ENCODE measurements at places on chromosomes 5 and 9.

DNA sequence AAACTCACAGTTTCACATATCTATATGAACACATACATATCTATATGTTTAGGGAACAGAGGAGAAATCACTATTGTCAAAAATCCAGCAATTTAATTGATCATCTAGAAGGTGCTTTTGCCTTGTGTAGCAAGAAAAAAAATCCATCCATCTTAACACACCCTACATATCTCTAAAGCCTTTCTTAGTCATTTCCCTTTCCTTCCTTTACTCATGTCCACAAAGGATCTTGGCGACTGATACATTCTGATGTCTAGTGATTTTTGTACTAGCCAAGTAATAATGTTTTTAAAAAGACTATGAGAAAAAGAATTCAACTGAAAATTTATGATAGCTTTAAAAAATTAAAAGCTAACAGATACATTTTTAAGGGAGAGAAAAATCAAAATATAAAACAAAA lies 22.5 kb downstream of the ZDHHC21 start:
- DNase-seq, result no peak

- no peak for DNase-seq
Measured at GRCh38 chr5:77168161-77168878, 42.2 kb upstream of the PDE8B start.

DNA sequence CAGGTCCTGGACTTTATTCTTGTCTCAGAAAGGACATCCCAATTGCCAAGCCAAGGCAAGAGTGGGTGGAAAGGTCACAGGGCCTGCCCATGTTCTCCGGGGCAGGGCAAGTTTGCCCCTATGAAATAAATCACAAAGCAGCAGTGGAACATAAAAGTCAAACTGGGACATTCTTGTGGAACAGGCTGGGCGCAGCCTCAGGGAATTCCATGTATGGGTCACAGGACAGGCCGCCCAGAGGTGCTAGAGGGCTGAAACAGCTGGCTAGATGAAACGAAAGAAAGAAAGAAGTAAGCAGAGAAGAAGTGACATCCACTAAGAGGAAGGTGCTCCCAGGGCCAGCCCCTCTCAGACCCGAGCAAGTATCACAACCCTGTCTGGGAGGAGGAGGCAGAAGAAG lies 219.1 kb upstream of the NFIL3 start:
- no peak for DNase-seq

DNA sequence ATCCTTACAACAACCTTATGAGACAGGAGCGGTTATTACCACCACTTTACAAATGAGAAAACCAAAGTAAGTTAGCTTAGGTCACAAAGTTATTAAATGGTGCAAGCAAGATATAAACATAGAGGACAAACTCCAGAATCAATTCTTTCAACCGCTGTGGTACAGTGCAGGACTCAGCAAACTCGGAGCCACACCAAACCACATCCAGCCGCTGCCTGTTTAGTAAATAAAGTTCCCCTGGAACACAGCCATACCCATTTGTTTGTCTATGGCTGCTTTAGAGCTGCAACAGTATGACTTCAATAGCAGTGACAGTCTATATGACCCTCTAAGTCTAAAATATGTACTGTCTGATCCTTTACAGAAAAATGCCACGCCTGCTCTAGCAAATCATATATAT lies 1567.2 kb upstream of the WWC1 start:
- DNase-seq, result no peak

GRCh38 chr9:126974594-126974993 lies 60.0 kb downstream of the RALGPS1 start:
- DNase-seq, result no peak

- no peak for DNase-seq
Measured at GRCh38 chr5:136810261-136810801, 445.0 kb upstream of the TRPC7 start.

GRCh38 chr9:103371152-103371551 lies 376.0 kb downstream of the CYLC2 start:
- DNase-seq, result no peak

GRCh38 chr5:139897342-139897741 lies 101.7 kb downstream of the PSD2 start:
- no peak for DNase-seq

DNA sequence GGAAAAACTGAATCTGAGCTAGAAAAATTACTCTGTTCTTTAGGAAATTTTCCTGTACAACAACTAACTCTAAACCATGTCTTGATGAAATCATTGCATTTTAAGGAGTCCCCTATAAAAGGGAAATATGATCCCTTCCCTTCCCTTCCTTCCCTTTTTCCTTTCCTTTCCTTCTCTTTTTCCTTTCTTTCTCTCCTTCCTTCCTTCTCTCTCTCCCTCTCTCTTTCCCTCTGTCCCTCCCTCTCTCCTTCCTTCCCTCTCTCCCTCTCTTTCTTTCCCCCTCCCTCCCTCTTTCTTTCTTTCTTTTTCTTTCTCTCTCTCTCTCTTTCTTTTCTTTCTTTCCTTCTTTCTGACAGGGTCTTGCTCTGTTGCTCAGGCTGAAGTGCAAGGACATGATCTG lies 42.2 kb upstream of the MYO10 start:
- DNase-seq, result no peak

- no peak for DNase-seq
Measured at GRCh38 chr9:128870128-128870940, 11.4 kb downstream of the KYAT1 start.

GRCh38 chr5:131536211-131536826 lies 98.7 kb downstream of the RAPGEF6 start:
- DNase-seq, result no peak

DNA sequence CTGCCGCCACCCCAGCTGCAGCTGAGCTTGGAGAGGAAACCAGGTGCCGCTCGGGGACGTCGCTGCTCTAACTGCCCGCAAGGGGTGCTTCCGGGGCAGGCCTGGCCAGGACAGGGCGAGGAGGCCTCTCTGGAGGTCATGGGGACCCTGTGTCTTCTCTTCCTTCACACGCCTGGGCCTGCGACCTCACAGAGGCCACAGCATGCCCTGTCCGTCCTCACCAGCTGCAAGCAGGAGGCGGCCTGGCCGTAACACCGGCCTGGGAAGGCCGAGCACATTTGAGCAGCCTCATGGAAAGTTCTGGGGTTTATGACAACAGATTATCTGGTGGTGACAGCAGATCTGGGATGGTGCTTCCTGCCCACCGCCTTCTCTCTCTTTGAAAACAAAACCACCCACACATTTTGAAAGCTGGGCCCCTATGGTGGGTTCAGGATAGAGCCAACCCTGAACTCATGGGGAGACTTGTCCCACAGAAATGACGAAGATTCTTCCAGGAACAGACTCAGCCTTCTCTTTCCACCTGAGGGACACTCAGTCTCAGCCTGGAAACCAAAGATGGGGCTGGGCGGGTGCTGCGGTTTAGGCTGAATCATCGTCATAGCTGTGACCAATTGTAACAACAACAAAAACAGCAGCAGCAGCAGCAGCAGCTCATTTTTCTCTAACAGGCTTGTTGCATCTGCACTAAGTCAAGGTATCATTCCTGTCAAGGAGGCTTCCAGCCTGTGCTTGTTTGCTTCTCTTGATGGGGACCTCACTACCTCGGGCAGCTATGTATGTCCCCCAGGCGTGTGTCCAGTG lies 99.6 kb upstream of the RAPGEF1 start:
- DNase-seq, result no peak

DNA sequence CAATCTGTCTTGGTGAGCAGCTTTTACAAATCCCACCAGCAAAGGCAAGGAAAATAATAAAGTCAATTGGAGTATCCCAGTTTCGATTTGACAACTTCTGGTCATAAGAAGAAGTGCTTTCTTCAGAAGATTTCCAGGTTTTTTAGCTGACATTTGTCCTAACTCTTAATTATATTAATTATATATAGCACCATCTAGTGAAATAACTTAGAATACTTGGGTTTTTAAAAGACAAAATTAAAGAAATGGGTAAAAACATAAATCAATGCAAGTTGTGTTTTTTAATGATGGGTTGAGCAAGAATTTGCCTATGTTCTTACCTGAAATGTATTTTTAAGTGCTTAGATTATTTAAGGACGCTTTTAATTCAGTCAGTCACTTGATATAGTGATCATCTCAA lies 421.8 kb downstream of the ACTL7B start:
- DNase-seq, result no peak

GRCh38 chr5:14143841-14144585 lies 871 bp downstream of the TRIO start:
- peak; percentile 47 for DNase-seq

DNA sequence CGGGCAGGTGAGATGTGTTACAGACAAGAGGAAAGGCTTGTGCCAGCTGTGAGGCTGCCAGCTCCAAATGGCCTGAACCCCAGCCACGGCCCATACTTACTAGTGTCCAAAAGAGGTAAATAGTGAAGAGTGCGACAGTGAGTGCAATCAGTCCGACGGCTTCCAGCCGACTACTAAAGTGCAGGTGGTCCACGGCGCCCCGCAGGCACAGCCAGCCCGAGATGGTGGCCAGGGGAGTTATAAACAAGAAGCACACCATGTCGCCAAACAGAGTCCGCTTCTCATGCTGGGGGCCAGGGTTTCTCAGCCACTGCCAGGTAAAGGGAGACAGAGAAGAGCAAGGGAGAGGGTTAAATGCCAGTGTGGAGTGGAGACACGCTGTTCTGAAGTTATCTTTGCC lies 101.1 kb downstream of the LMNB1 start:
- DNase-seq, result no peak

- no peak for DNase-seq
Measured at GRCh38 chr9:119005162-119005561, 364.1 kb downstream of the BRINP1 start.

DNA sequence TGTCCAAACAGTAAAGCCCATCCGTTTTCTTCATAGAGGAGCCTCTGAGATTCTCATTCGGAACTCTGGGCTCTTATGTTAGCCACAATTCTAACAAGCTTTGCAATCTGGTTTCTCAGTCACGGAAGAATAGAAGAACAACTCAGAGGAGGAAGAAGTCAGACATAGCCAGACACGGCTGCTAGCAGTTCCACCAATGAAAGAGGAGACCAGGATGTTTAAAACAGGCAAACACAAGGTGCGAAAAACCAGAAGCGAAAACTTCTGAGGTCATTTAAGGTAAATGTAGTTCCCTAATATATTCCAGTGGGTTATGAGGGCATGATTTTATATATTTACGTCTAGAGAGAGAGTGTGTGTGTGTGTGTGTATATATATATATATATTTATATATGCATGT lies 34.1 kb upstream of the GDNF start:
- no peak for DNase-seq

- DNase-seq, result no peak
Measured at GRCh38 chr5:154325566-154325965, 120.2 kb upstream of the SAP30L start.

DNA sequence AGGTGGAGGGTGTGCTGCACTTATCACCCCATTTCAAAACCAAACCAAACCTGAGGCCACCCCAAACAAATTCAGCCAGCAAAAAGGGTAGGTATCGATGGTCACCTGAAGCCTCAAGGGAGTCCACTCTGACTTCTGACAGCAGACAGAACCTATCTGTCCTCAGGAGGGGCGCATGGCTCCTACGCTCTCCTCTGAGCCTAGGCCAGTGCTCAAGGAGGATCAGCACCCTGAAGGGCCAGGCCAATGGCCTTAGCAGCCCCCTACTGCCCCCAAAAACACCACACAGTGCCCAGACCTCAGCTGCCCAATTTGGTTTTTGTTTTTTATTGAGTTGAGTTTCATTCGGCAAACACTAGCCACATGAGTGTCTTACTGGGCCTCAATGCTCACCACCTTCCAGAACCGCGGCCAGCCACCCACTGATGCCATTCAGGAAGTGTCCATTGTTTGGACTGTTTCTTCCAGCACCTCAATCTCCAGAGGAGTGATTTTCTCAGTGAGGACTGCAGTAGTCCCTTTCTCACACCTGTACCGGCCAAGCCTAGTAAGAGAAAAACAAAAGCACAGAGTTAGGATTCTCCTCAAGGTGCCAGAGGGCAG lies 62.0 kb downstream of the PSMB7 start:
- DNase-seq, result no peak

DNA sequence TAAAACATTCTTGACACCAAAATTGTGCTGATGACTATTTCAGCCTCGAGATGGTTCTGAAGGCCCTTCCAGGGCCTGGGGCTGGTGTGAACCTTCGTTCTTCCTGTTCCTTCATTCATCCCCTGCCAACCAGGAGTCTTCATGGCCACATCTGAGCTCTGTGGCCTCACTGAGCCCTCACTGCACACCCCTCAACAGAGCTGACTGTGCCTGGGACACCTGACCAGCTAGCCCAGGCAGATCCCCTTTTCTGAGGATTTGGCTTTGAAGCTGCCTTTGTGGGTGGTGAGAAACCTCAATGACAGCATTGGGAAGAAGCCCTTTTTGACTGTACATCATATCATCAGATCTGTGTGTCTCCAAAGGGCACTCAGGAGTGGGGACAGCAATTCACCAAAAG lies 13.8 kb downstream of the AK8 start:
- no peak for DNase-seq

DNA sequence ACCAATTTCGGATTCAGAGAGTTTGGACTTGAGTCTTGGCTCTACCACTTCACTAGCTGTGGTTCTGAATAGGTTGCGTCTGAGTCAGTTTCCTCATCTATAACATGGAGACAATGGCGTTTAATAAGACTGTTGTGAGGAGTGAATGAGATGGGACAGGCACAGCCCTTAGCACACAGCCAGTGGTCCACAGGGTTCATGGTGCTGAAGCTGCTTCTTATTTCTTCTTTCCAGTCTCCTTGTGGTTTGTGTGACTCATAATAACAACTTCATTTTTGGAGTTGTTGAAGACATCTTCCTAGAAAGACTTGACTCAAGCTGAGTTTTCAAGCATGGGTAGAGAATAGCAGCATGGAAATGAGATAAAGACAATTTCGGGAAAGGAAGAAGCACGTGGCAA lies 172.6 kb upstream of the PPP2R2B start:
- DNase-seq, result no peak

DNA sequence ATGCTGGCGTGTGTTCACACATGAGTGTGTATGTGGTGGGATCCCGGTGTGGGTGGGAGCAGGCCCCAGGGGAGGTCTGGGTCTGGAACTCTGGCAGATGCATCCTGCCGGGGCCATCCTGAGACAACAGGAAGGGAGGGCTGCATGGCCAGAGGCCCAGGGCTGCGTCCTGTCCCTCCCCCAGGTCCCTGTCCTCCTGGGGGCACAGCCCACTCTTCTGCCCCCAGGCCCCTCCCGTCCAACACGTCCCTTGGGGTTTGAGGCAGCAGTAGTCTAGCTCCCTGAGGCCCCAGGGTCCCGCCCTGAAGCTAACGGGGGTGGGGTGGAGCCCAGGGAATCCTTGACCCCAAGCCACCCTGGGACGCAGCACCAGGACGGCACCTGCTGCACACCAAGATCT lies 16.6 kb downstream of the FLT4 start:
- no peak for DNase-seq

DNA sequence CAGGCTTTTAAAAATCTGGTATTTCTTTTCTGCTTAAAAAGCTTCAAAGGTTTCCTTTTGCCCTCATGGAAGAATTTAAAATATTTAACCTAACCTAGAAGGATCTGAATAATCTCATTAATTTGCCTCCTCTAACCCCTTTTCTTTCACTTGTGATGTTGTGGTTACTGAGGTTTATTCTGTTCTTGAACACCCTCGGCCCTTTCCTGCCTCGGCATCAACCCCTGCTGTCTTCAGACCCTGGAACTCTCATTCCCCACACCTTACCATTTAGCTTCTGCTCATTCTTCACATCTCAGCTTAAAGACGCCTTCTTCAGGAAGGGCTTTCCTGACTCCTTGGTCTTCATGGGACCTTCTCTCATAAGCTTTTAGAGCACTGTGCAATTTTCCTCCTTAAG lies 131.4 kb upstream of the MAN2A1 start:
- no peak for DNase-seq

GRCh38 chr5:149857499-149857898 lies 87.1 kb downstream of the PDE6A start:
- DNase-seq, result no peak

All from HuH-7.5 (cell line).